Muscle of leg (tissue), 16 donors: ENCODE measurements at places on chromosomes 12 and 14. TPM values are rescaled to one million over a fixed set of nuclear protein-coding genes. Genes with fewer than 3 reads are reported as not detected.

GRCh38 chr14:92203116-92203515 is 81.3 kb downstream of the CPSF2 start:
- no peaks in the 10 kb centered on the region for H3K36me3 ChIP-seq
- H3K4me3 ChIP-seq: no peak overlapping the region
- no peaks in the 10 kb centered on the region for H3K4me1 ChIP-seq
- no peak overlapping the region for H3K27ac ChIP-seq
- peaks cover 13% of the 10 kb centered on the region for H3K27me3 ChIP-seq

GRCh38 chr12:14322403-14322802 is 43.1 kb upstream of the ATF7IP start:
- no peaks in the 10 kb centered on the region for H3K27me3 ChIP-seq
- DNase-seq: no peak
- H3K4me1 ChIP-seq: no peaks in the 10 kb centered on the region

DNA sequence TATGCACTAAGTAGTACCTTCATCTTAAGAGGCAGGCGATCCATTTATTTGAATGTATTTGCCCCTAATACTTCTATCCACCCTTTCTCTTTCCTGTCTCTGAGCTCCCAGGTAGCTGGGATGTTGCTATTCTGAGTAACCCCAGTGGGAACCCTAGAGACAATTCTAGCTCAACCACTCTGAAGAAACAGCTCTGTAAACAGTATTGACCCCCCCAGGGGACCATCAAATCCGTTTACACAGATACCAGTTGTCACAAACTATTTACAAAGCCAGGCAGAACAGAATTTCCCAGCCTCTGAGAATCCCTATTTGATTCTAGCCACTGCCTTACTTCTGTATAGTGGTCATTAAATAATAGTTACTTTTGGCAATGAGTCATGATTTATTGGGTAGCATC is 64.9 kb downstream of the MIPOL1 start:
- H3K27ac ChIP-seq: no peak overlapping the region
- no peaks in the 10 kb centered on the region for H3K36me3 ChIP-seq

GRCh38 chr14:89616852-89617341 is 199.9 kb upstream of the FOXN3 start:
- peak; percentile 83 for DNase-seq
- H3K27me3 ChIP-seq: no peaks in the 10 kb centered on the region
- peak overlapping the region; percentile 91 for H3K27ac ChIP-seq
- peak overlapping the region; percentile 61 for H3K4me3 ChIP-seq
- H3K4me1 ChIP-seq: peaks cover 15% of the 10 kb centered on the region

DNA sequence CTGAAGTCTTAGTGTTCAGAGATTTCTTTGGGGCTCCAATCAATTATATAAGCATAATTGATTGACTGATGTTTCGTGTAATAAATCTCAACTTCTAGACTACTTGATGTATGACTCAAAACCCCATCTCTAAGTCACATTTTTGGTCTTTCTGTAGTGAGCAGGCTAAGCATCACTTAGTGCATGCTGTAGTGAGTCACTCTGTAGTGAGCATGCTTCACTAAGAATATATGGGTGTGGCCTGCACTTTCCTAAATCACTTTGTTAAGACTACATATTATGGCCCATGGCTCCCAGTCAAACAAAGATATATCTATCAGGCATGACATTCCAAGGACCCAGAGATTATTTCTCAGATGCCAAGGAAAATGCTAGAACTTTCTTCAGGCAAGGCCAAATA is 909.4 kb upstream of the LRFN5 start:
- DNase-seq: no peak
- H3K4me1 ChIP-seq: no peaks in the 10 kb centered on the region
- no peak overlapping the region for H3K4me3 ChIP-seq
- H3K36me3 ChIP-seq: no peaks in the 10 kb centered on the region
- no peak overlapping the region for H3K27ac ChIP-seq

GRCh38 chr12:48037267-48037915 is 33.1 kb upstream of the COL2A1 start:
- H3K27me3 ChIP-seq: no peaks in the 10 kb centered on the region
- H3K36me3 ChIP-seq: peaks cover 2% of the 10 kb centered on the region
- DNase-seq: peak; percentile 24
- H3K4me3 ChIP-seq: no peak overlapping the region
- H3K27ac ChIP-seq: no peak overlapping the region

- H3K27ac ChIP-seq: no peak overlapping the region
- DNase-seq: no peak
- no peaks in the 10 kb centered on the region for H3K36me3 ChIP-seq
- H3K4me3 ChIP-seq: no peak overlapping the region
Measured at GRCh38 chr12:23262670-23263069, 637.7 kb downstream of the ETNK1 start.

GRCh38 chr12:2879853-2880252 is 2.8 kb downstream of the RHNO1 start:
- peaks cover 17% of the 10 kb centered on the region for H3K4me1 ChIP-seq
- H3K4me3 ChIP-seq: no peak overlapping the region
- DNase-seq: no peak
- H3K36me3 ChIP-seq: no peaks in the 10 kb centered on the region
- H3K27ac ChIP-seq: no peak overlapping the region

DNA sequence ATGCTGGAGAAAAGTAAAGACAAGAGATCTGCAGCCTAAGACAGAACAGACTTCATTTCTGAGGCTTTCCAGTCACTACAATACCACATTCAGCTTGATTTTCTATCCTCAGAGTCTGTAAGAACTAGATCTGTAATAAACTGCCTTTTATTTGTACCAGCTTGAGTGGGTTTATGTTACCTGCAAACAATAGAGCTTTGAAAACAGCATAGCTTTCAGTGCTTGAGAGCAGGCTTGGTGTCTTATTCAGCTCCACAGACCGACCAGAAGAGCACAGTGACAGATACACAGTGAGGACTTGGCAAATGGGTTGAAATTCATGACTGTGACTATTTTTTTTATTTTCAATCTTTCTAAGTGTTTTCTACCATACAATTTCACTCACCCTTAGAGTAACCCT is 207.8 kb upstream of the OTX2 start:
- no peak for DNase-seq
- H3K27ac ChIP-seq: no peak overlapping the region
- H3K4me1 ChIP-seq: no peaks in the 10 kb centered on the region
- H3K27me3 ChIP-seq: no peaks in the 10 kb centered on the region

GRCh38 chr14:39102265-39102968 is 618 bp downstream of the SEC23A start:
- H3K27me3 ChIP-seq: no peaks in the 10 kb centered on the region
- no peaks in the 10 kb centered on the region for H3K36me3 ChIP-seq
- H3K4me1 ChIP-seq: peaks cover 5% of the 10 kb centered on the region
- peak; percentile 79 for DNase-seq
- H3K27ac ChIP-seq: peak overlapping the region; percentile 98

DNA sequence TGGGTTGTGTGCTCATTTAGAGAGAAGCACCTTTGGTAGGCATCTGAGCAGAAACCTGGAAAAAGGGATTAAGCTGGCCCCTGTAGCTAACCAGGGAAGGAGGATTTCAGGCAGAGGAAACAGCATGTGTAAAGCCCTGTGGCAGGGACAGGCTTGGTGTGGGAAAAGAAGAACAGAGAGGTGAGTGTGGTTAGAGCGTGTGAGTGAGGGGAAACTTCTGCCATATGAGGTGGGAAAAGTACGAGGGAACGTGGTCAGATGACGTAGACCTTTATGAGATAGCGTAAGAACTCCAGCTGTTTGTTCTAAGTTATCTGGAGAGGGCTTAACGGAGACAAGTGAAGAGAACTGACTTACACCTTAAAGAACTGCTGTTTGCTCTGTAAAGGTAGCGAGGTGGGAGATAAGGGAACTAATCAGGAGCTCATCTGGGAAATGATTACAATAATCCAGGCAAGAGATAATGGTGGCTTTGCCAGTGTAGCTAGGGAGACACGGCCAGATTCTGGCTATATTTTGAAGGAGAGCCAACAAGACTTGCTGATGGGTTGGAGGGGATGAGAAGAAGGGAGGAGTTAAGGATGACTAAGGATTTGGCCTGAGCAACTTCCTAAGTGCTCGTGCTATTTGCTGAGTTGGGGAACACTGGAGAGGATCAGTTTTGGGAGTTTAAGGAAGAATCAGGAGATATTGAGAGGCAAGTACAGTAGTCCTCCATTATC is 234.0 kb downstream of the ETNK1 start:
- no peaks in the 10 kb centered on the region for H3K4me1 ChIP-seq
- no peaks in the 10 kb centered on the region for H3K27me3 ChIP-seq
- H3K36me3 ChIP-seq: no peaks in the 10 kb centered on the region
- peak; percentile 27 for DNase-seq

DNA sequence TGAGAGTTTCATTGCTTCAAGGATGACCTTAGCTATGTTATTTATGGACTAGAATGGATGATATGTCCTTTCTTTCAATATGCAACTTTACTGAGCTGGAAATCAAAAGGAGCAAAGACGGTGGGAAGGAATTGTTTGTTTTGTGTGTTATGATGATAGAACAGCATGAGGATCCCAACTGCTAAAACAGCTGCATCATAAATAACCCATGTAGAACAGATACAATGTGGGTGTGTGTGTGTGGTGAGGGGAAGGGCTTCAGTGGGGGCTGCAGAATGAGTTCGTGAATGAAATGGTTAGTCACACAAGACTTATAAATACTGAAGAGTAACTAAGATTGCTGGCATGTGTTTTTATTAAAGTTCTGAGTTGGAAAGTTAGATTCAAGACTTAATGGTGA is 80.1 kb downstream of the DACT1 start:
- H3K27me3 ChIP-seq: no peaks in the 10 kb centered on the region
- H3K36me3 ChIP-seq: no peaks in the 10 kb centered on the region
- peak; percentile 68 for DNase-seq
- H3K4me3 ChIP-seq: no peak overlapping the region
- peak overlapping the region; percentile 63 for H3K27ac ChIP-seq
- H3K4me1 ChIP-seq: peaks cover 15% of the 10 kb centered on the region

DNA sequence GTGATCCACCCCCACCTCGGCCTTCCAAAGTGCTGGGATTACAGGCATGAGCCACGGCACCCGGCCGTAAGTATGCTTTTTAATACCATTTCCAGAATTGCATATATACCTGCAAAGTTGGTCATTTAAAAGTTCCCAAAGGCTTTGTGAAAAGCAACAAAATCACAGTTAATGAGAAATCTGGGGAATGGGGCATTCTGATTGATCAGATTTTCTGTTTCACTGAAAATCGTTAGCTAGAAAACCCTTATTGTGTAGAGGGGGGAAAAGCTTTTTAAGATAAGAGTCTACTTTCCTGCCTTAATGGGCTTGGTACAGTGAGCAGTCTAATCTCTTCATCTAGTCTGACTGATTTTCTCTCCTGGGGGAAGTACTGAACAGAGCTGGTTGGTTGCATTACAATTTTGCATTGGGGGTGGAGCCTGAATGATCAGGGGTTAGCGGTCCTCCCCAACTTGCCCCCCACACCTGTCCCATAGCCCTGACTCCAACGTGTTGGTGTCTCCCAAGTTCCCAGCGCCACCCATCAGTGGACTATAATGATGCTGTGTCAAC is 23.8 kb downstream of the IL31 start:
- DNase-seq: no peak
- peaks cover 2% of the 10 kb centered on the region for H3K27me3 ChIP-seq
- H3K27ac ChIP-seq: no peak overlapping the region
- peaks cover 4% of the 10 kb centered on the region for H3K36me3 ChIP-seq

DNA sequence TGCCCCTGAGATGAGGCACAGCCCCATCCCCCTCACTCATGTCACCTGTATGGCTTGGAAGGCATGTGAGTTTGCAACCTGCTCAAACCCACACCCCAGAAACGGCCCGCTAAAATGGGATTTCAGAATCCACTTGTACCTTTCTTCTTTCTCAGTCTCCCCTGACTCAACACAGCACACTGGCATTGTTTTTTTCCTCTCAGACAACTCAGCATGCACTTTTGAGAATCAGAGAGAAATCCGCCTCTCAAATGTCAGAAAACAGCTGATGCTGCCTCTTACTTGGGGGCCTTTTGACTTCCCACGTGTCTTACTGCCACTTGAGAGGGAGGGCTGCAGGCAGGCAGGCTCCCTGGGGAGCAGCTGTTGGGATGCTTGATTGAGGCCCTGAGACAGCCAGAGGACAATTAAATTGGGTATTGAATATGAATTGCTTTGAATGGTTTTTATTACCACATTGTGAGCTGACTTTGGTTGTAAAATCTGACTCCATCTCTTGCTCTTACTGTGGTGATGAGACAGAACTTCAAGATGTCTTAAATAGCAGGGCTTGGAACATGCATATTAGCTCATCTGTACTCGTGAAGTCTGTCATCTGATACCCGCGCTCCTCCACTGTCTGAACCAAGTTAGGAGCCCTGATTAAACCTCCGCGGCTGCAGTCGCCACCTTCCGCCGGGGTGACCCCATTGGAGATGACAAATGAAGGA is 96.6 kb downstream of the APAF1 start:
- no peak for DNase-seq
- peaks cover 15% of the 10 kb centered on the region for H3K27me3 ChIP-seq
- peaks cover 10% of the 10 kb centered on the region for H3K4me1 ChIP-seq
- H3K4me3 ChIP-seq: no peak overlapping the region

GRCh38 chr12:18383203-18383602 is 121.9 kb downstream of the PIK3C2G start:
- H3K27me3 ChIP-seq: no peaks in the 10 kb centered on the region
- no peak overlapping the region for H3K4me3 ChIP-seq
- peak overlapping the region; percentile 76 for H3K27ac ChIP-seq
- no peaks in the 10 kb centered on the region for H3K36me3 ChIP-seq

DNA sequence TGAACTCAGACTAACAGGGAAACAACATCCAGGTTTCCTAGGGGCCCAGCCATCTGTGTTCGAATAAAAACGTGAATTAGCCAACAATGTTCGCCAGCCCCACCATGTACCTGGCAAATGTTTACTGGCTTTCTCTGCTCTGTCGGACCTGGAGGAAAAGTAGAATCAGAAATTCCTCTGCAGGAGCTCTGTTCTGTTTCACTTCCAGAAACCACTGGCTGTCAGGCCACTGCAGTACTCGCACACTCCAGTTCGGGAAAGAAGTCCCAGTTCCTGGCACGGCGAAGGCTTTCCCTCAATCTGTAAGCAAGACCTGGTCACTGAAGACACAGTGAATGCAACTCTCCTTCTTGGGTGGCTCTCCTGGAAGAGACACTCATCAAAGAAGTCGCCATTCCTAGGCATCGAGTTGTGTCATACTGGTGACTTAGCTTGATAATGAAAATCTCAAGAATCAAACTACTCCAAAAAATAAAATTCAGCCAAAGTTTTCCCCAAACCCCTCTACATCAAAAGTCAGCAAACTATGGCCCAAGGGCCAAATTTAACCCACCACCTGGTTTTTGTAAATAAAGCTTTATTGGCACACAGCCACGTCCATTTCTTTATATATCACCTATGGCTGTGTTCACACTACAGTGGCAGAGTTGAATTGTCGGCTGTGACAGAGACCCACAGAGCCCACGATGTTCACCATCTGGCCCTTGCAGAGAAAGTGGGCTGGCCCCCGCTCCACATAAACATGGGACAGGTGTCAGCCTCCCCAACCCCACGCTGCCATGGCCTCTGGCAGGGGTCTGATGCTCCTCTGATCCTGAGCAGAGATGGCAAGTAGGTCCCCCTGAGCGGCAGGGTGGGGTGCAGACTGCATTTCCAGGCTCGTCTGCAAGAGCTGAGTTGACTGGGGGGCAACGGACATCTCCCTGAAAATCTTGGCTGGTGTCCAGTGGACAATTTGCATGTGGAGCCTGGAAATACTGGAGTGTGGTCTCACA is 189.2 kb upstream of the DIO3 start:
- no peaks in the 10 kb centered on the region for H3K4me1 ChIP-seq
- H3K36me3 ChIP-seq: no peaks in the 10 kb centered on the region
- no peak overlapping the region for H3K4me3 ChIP-seq
- no peak for DNase-seq

The MYL2 gene
- 1,289 TPM for polyA plus RNA-seq

The SMIM10L1 gene
- 12.3 TPM for polyA plus RNA-seq

The P2RX7 gene
- 1.3 TPM for polyA plus RNA-seq

The EIF2S3B gene
- 0.96 TPM for polyA plus RNA-seq

The NGB gene
- not detected for polyA plus RNA-seq

The OTX2 gene
- not detected for polyA plus RNA-seq

The TMEM120B gene
- polyA plus RNA-seq: 16.3 TPM
